Activated T-helper 1 cell treated with anti-CD3 and anti-CD28 coated beads, Interleukin-2, amount 50 U/mL, for 16 hours (primary cell): ENCODE measurements at places on chromosomes 2 and 18.

GRCh38 chr2:99832926-99833325 is 309.5 kb downstream of the AFF3 start:
- DNase-seq = no peak

- DNase-seq = no peak
Measured at GRCh38 chr2:240603846-240604245, 17.3 kb downstream of the CAPN10 start.

DNA sequence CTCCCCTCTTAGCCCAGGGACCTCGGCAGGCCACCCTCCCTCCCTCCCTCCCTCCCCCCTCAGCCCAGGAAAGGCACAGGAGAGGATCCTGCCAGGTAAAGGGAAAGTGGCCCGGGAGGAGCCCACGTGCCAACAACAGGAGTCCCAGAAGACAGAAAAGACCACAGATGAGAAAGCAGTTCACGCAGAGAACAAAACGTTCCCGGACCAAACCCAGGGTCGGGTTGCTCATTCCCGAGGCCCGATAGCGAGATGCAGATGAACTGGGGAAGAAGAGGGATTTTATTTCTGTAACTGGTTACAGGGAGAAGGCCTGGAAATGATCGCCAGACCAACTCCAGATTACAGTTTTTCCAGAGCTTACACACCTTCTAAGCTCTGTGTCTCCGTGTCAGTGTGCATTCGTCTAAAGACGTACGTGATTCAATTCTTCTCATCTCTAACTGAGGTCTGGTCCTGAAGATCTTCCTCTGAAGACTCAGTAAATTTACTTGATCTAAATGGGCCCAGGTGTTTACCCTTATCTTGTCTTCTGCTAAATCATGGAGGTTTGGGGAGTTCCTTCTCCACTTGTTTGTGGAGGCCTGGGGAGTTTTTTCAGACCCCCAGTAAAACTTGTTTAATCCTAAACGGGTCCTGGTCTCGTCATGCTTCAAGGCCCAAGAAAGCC is 807 bp upstream of the NEU4 start:
- DNase-seq = no peak

- no peak for DNase-seq
Measured at GRCh38 chr18:55086906-55087305, 127.6 kb upstream of the CCDC68 start.
